ENCODE measurements at places on chromosomes 16 and 17. TPM values are rescaled to one million over a fixed set of nuclear protein-coding genes. Genes with fewer than 3 reads are reported as not detected.
A peak's percentile ranks its signal among the peaks of the same experiment; 100 is the strongest.

Gene DHRS7C
- total RNA-seq, result not detected

Gene ZNF385C
- total RNA-seq, result 1.3 TPM

Gene NTN1
- total RNA-seq, result 4.0 TPM

- H3K4me3 ChIP-seq, result no peak overlapping the region
- no peak overlapping the region for H3K27ac ChIP-seq
- H3K27me3 ChIP-seq, result no peaks in the 10 kb centered on the region
- no peak for DNase-seq
These were observed 99.6 kb downstream of the CA4 start for GRCh38 chr17:60249290-60249826.

- no peak for DNase-seq
- H3K27me3 ChIP-seq, result no peaks in the 10 kb centered on the region
- peak overlapping the region; percentile 70 for H3K27ac ChIP-seq
- H3K36me3 ChIP-seq, result no peaks in the 10 kb centered on the region
- peaks cover 39% of the 10 kb centered on the region for H3K4me1 ChIP-seq
These were observed 1.3 kb upstream of the MPG start for GRCh38 chr16:76535-77272.

- no peak overlapping the region for H3K4me3 ChIP-seq
- no peak for DNase-seq
- H3K4me1 ChIP-seq, result no peaks in the 10 kb centered on the region
- no peaks in the 10 kb centered on the region for H3K36me3 ChIP-seq
- H3K27ac ChIP-seq, result no peak overlapping the region
These were observed 690.4 kb upstream of the RBFOX1 start for GRCh38 chr16:6642271-6642670.

GRCh38 chr16:84548971-84549844, 44.7 kb upstream of the MEAK7 start:
- DNase-seq, result no peak
- H3K27me3 ChIP-seq, result no peaks in the 10 kb centered on the region
- H3K27ac ChIP-seq, result no peak overlapping the region
- no peaks in the 10 kb centered on the region for H3K4me1 ChIP-seq
- no peak overlapping the region for H3K4me3 ChIP-seq

- no peak overlapping the region for H3K27ac ChIP-seq
- peaks cover 29% of the 10 kb centered on the region for H3K4me1 ChIP-seq
- no peak overlapping the region for H3K4me3 ChIP-seq
These were observed 10.6 kb upstream of the HNF1B start for GRCh38 chr17:37755455-37755854.

- peak overlapping the region; percentile 70 for H3K4me3 ChIP-seq
- peaks cover 10% of the 10 kb centered on the region for H3K36me3 ChIP-seq
- peaks cover 35% of the 10 kb centered on the region for H3K4me1 ChIP-seq
These were observed 671 bp downstream of the CHMP6 start for GRCh38 chr17:80992077-80992947.

Measured in body of pancreas (tissue), 4 donors.